ENCODE measurements at places on chromosomes 2 and 18. TPM values are rescaled to one million over a fixed set of nuclear protein-coding genes. Genes with fewer than 3 reads are reported as not detected.

The PIKFYVE gene
- total RNA-seq = 18.6 TPM

The DIPK1C gene
- 1.3 TPM for total RNA-seq

The EFHD1 gene
- 16.9 TPM for total RNA-seq

The CFC1 gene
- total RNA-seq = 0.76 TPM

DNA sequence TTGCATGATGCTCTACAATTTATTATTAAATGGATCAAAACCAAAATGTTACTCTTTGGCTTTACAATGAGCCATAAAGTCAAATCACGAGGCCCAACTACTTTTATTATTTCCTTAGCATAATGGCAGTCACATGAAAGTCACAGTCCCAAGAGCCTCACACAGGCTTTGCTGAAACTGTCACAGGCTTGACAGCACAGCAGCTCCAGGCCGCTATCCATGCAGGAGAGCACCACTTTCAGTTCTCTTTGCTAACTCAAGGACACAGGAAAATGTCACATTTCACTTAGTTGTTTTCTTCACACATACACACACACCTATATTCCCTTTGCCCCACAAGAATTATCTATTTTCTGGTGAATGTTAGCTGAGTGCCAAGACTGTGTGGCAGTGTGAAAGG, 11.1 kb upstream of the MSGN1 start:
- DNase-seq = no peak

DNA sequence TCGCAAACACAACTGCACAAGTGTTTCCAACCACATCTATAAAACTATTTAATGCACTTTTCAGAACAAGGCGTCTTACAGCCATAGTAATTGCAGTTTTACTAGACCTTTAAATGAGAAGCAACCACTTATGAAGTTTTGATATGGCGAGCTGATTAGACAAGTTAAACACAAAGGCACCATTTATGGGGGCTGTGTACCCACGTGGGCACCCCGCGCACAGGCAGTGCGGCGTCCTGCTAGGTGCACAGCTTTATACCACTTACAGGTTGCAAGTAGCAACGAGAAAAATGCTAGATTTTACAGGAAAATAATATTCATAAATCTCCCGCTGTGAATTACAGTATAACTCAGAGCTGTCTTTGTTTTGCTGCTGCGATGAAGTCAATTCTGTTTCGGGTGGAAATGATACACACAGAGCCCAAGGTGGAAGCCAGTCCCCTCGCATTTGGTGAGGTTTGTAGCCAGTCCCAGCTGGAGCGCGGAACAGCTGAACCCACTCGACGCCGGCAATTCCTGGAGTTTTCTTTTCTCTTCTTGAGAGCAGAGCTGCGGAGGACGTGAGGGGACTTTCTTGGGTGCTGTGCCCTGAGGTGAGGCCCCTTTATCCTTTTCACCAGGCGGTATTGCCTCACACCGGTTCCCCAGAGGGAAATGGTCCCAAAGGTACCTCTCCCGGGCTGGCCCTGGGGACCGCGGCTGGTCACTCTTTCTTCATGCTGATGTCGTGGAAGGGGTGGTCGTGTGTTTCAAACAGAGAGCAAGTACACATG, 76.7 kb downstream of the PTGR3 start:
- no peak for DNase-seq

- no peak for DNase-seq
These were observed 100.5 kb downstream of the PDE11A start for GRCh38 chr2:177972123-177972522.

DNA sequence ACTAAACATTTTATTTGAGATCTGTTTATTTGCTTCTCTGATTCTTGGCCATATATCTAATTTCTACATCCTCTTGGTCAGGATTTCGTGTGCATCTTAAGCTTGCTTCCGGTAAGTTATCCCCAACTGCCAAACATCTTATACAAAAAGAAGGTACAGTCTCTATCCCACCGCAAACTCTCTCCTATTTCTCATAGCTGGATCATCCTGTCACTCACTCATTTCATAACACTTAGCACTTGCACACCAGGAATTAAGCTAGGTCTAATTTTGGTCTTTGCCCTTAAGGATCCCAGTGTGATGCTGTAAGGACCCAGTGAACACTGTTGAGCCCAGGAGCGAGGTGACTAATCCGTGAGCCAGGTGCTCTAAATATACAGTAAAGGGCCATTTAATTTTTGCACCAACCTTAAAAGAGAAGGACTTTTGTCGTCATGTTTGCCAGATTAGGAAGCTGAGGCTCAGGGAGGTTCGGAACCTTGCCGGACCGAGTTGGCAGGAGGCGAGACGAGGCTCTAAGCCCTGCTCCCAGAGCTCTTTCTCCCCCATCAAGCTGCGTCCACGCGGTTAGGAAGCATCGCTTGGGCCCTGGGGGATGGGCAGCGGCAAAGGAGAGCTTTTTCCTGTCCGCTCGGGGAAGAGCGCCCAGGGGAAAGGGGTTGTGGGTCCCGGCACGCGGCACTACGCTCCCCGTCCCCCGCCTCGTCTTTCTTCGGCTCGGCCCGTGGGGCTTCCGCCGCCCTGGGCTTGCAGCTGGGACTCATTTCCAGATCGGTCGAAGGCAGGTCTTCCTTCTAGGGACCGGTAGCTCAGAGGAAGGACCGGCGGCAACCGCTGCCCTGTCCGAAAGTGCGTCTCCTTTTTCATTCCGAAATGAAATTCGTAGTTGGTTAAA, 4.1 kb upstream of the ITPRIPL1 start:
- DNase-seq = peak; percentile 53

DNA sequence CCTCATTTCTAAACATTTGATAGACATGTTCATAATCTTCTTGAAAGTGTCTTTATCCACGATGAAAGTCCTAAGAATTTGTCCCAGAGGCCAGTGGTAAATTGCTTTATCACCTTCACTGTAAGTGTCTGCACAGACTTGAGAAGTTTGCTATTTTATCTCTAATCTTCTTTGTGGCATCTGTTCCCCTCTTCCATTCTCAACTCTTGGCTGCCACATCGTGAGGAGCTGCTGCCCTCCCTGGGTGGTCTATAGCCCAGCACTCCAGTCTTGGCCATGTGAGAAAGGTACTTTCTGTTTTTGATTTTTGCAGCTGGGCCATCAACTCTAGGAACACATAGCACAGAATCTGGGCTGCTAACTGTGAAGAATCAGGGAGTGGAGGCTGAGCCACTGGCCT, 45.5 kb downstream of the SLC14A2 start:
- DNase-seq = no peak

- DNase-seq = no peak
These were observed 391.3 kb upstream of the FIGN start for GRCh38 chr2:164126960-164127660.

DNA sequence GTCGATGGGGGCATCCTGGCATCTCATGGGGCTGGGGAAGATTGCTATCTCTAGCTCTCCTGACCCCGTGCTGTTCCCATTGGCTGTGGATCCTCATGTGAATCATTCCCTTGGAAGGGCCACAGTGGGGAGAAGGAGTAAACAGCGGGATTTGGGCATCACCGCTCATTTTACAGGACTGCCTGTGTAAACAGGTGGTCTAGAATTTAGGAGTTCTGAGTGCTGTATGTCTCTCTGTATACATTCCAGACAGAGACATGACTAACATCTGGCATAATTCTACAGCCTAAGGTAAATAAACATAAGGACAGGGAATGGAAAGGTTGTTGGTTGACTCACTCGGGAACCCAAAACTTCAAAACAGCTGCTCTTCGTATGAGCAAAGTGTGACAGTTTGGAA, 92.7 kb downstream of the COPS8 start:
- no peak for DNase-seq

GRCh38 chr2:6917761-6918421, 679 bp downstream of the RNF144A start:
- no peak for DNase-seq

DNA sequence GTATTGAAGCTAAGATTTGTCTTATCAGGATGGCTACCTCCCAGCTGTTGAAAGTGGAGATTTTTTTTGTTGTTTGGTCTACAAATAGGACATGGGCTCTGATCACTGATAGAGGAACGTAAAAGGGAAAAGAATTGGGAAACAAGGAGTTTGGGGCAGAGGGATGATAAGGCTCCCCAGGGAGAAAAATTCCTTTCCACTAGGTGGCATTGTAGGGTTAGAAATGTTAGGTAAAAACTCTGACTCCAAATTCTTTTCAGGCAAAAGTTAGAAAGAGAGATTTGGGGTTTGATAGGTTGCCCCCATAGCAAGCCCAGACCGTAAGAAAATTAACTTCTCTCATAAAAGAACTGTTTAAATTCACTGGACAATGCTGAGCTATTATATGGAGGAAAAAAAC, 19.8 kb downstream of the CMPK2 start:
- no peak for DNase-seq

DNA sequence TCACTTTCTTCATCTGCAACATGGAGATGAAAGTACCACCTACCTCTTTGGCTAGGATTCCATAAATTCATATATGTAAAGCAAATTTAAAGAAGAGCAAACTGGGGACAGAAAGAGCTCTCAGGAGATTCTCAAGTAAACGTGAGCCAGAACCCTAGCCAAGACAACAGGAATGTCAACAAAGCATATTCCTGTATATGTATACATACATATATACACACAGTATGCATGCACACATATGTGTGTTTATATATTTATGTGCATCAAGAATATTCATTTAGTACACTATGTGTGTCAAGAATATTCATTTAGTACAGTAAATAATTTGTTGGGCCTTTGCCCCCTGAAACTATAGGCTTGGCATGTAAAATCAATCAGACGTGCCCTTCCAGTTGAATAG, 574.4 kb upstream of the KLHL29 start:
- no peak for DNase-seq

Measured in left cardiac atrium (tissue), 4 donors.